ENCODE measurements at places on chromosomes 3 and 15. TPM values are rescaled to one million over a fixed set of nuclear protein-coding genes. Genes with fewer than 3 reads are reported as not detected.

GRCh38 chr15:73697033-73697467 is 12.9 kb downstream of the CD276 start:
- peak; percentile 95 for DNase-seq

GRCh38 chr3:151964743-151965142 is 91.3 kb downstream of the SUCNR1 start:
- peak; percentile 6 for DNase-seq

DNA sequence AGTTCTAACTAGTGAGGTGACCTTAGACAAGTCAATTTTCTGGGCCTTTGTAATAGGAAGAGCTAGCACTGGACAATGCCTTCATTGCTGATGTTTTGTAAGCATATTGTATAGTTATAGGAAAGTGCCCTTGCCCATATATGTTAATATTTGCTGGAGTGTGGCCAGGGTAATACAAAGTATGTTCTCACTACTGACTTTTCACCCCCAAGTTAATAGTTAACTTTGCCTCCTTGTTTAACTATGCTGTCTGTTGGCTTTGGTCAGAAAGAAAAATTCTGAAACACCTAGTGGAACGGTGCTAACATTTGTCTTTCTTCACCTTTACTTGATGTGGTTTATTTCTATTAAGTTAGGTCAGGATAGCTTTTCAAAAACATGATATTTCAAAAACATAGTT is 287.4 kb upstream of the CTNNB1 start:
- DNase-seq, result no peak

GRCh38 chr3:182438398-182438797 is 354.9 kb upstream of the ATP11B start:
- no peak for DNase-seq

DNA sequence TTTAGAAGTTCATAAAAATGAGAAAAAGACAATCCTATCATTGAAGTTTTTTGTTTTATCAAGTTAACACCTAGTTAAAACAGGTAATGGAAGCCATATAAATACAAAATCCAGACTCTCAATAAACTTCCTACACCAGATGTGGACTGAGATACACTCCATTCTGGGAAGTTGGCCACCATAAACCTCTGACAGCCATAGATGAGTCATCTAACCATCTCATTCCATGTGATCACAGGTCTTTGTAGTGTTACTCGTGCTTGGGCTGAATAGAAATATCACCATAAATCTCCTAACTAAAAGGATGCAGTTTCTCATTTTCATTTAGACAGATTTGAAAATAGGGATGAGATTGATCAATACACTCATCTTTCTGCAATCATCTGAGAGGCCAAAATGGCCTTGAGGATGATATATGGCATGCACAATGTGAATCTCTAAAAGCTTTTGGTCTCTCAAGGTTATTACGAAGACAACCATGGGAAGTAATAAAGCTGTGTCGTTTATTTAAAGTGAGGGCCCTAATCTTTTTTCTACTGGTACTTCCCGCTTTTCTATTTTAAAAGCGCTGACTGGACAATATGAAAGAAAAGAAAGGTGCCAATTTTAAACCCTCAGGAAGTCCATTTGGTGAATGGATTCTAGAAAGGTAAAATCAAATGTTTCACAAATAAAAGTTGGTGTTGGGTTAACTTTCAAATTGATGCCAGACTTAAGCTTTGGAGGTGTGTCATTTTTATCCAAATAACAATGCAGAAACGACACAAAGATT is 155.5 kb downstream of the POLR2M start:
- peak; percentile 64 for DNase-seq

- no peak for DNase-seq
Observed at GRCh38 chr3:45736707-45737106, 47.5 kb downstream of the SACM1L start.

DNA sequence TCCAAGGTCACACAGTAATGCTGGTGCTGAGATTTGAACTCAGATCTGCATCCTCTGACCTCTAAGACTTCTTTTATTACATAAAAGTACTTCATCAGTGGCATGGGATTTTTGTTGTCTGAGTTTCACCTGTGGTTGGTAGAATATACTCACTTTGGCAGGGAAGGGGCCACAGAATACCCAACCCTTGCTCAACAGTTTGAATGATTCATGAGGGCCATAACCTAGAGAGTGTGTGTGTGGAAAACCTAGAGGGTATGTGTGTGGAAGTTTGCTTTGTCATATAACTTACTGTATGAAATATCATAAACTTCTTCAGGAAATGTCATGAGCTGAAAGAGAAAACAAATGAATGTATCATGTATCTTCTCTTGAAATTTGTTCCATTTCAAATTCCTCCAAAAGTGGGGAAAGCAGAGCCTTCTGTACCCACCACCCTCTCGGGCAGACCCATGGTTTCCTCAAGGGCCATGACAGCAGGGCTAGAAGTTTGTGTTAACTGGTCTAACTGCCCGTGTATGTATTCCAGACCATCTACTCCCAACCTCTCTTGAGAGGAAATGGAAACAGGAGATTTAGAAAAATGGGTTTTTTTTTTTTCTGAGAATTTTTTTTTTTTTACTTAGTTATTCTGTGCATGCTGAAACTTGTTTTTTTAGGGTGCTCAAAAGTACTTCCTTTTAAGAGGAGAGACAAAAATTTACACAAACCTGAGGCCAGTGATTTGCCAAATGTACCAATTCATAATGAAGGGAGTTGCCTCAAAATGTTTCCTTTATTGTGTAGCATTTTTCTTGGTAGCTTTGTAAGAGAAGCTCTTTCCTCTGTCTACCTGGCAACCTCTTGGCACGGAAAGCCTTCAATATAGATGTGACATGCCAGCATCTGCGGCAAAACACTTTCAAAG is 127.0 kb downstream of the TPRG1 start:
- DNase-seq, result no peak

DNA sequence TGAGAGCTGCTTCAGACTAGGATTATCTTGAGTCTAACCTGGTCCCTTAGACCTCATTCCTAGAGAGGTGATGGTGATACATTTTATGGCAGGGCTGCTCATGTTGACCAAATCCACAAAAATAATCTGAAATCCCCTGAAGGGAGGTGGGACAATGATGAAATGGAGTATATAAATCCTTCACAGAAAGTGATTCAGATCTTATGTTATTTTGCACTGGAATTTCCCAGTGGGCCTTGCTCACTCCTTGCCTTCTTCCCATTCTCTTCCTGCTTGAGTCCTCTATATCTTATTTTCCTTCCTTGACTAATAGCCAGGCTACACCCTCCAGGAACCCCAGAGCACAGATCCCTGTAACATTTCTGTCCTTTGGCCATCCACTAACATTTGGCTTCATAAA is 10.4 kb upstream of the TMEM202 start:
- no peak for DNase-seq

DNA sequence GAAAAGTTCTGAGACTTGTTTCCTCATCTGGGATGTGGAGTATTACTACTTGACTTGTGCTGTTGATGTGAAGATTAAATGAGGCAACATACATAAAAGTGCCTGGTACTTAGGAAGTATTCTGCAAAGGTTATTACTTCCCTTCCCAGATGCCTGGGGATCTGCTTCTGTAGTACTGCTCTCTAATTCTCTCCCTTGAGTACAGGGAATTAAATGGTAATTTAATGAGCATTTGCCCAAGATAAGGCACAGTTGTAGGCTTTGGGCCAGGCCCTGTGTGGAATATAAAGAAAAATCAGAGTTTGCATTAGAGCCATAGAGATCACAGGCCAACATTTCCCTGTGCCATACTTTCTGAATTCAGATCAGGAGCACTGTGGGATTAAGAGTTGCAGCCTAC is 84.4 kb downstream of the LARS2 start:
- DNase-seq, result no peak

GRCh38 chr3:1677576-1678156 is 421.0 kb upstream of the CNTN4 start:
- no peak for DNase-seq

GRCh38 chr3:160129459-160130061 is 95.7 kb upstream of the C3orf80 start:
- DNase-seq, result peak; percentile 97

- DNase-seq, result no peak
Observed at GRCh38 chr15:101192081-101192480, 59.8 kb downstream of the CHSY1 start.

DNA sequence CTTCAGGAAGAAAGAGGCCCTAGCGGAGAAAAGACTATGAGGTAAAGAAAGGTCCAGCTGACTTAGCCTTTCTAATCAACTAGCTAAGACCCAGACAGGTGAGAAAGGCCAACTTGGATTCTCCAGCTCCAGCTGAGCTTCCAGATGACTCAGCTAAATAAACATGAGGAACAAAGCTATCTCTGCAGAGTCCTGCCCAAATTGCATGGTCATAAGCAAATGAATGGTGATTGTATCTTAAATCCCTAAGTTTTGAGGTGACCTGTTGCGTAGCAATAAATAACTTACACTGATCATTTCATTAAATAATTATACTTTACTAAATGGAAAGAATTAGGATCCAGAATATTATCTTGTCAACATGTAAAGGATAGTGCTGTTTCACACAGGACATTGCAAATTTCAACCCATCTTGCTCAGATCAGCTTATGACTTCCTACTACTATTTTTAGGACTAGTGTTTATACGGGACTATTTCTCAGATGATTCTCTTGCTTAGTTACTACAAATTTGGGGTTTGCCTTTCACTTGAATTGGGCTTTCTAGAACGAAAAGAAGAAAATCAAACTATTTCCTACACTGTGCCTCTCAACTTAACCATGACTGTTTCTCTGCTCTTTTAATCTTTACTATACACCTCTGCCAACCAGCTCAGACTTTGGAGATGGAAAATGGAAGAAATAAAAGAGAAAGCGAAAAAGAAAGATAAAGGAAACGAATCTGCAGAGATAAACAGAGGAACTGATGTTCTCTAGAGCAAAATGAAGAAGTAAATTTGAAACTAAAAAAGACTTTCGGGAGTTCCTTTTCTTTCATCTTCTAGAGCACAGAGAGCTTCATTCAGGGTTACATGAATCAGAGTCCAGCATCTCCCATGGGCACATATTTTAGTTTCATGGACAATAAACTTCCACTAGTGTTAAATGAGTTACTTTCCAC is 6.6 kb upstream of the ADGRG7 start:
- DNase-seq, result peak; percentile 54

- peak; percentile 91 for DNase-seq
Observed at GRCh38 chr15:50051811-50052419, 67.1 kb downstream of the ATP8B4 start.

- no peak for DNase-seq
Observed at GRCh38 chr15:65877749-65878148, 8.5 kb downstream of the RAB11A start.

TM4SF18 gene
- total RNA-seq, result under 0.01 TPM

PRR20G gene
- total RNA-seq, result not detected

ZNF80 gene
- total RNA-seq, result not detected

HCLS1 gene
- total RNA-seq, result 0.56 TPM

RPP25 gene
- under 0.01 TPM for total RNA-seq

FRMD5 gene
- total RNA-seq, result 5.4 TPM

DYNC1LI1 gene
- 45.0 TPM for total RNA-seq

JAGN1 gene
- 40.5 TPM for total RNA-seq

Measured in IMR-90 (cell line).